Left renal pelvis (tissue), 4 donors: ENCODE measurements at places on chromosomes 4 and X. TPM values are rescaled to one million over a fixed set of nuclear protein-coding genes. Genes with fewer than 3 reads are reported as not detected.

ARMCX6 gene
- polyA plus RNA-seq: 85.3 TPM

ASB9 gene
- 5.3 TPM for polyA plus RNA-seq

NKAP gene
- 16.4 TPM for polyA plus RNA-seq

NDNF gene
- 74.7 TPM for polyA plus RNA-seq
